ENCODE measurements at places on chromosomes 16 and 17.

- no peak for DNase-seq
These were observed 211.4 kb downstream of the NTN1 start for GRCh38 chr17:9232591-9233270.

DNA sequence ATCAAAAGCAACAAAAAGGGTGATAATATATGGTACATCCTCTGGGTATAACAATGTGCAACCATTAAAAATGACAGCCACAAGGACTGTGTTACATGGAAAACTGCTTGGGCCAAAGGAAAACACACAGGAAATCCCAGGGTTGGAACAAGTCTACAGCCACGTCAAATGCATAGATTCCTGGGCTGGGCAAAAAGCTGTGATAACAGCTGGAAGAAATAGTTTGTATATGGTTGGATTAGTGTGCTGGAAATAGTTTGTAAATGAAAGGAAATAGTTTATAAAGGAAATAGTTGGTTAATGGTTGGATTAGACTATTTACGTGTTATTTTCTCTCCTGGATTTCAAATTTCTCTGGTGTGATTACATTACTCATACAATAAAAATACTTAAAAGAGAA lies 2.6 kb downstream of the HSD17B2 start:
- no peak for DNase-seq

DNA sequence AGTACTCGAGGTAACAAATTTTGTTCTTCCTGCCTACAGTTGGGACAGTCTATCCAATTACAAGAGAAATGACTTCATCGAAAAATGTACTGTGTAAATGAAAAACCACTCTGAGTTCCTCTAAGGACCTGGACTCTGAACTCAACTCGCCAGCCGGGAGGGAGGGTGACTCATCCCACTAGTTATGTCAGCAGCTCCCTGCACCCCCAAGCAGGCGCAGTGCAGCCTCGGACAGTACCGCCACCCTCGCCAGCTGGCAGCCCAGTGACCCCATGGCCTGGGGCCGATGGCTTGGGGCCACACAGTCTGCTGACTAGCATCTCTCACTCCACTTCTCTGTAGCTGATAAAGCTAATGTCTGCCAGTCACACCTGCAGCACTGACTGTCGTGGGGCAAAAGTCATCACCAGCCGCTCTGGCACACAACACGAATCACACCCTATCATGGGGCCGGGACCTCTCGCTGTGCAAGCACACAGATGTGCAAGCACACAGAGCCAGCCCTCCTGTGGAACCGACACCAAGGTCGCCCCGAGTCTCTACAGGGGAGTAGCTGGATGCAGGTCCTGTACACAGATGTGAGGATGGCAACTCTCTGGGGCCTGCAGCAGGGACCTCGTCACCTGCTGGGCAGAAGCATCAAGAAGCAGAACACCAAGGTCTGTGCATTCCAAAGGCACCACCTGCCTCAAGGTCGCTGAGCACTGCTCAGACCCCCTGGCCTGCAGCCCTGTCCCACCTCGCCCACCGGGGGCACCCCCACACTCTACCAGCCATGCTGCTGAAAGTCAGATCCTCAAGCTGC lies 5.7 kb downstream of the CSNK1D start:
- DNase-seq, result no peak

DNA sequence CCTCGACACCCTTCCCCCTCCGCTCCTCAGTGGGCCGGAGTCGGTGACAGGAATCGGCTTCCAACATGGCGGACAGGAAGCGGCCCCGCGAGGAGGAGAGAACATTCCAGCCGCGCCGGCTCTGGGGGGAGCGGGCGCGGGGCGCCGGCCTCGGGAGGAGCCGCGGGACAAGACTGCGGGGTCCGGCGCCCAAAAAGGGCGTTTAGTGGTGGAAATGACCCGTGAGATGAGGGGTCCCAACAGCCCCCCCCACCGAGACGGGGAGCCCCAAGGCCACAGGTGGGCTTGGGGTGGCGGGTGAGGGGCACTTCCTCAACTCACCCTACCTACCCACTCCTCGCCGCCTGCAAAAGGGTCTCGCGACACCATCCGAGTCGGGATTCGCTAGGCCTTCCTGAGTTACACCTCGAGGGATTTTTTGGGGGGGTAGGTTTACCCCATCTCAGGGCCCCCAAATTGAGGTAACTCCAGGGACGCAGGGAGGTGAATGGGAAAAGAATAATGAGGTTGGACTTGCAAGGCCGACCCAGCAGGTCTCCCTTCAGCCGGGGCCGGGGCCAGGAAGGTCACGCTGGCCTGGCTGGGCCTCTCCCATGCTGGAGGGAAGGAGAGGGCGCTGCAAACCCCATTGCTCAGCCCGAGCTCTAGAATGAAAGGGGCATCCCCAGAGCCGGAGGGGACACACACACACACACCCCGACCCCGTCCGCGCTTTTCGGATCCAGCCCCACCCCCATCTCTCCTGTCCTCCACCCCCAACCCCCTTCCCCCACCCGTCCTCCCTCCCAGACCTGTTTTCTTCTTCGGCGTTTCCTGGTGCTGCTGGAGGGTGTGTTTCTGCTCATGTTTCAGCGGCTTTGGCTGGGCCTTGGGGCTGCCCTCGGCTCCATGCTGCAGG lies 707 bp downstream of the NUFIP2 start:
- peak; percentile 40 for DNase-seq

DNA sequence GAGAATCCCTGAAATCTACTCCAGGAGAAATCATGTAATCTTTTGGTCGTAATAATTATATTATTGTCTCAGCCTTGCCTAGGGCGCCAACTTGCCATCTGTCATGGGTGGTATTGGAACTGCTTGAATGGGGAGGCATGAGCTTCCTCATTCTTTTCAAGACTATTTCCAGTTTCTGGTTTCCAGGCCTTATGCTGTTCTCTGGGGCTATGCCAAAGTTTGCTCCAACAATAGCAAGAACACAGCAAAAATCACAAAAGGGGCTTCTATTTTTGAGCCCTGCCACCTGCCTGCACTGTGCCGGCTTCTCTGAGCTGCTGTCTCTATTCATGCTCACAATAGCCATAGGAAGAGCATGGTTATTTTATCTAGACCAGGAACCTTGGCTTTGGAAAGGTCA lies 111.7 kb downstream of the SPECC1 start:
- no peak for DNase-seq

DNA sequence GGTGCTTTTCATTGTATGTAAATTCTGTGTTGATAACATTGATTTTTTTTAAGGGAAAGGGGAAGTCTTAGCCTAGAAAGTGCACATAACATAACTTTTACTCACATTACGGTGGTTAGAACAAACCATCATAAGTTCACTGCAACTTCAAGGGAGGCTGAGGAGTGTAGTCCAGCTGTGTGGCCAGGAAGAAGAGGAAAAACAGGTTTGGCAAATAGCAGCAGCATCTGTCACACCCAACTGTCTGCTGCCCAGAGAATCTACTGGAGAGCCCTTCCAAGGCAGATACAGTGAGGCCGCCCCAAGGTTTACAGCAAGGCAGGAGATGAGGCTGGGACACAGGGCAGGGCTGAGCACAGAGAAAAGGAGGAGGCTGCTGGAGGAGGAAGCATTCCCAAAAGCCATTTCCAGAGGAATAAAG lies 60.6 kb downstream of the AIPL1 start:
- no peak for DNase-seq

- DNase-seq, result no peak
These were observed 236.4 kb upstream of the AXIN2 start for GRCh38 chr17:65797809-65798208.

DNA sequence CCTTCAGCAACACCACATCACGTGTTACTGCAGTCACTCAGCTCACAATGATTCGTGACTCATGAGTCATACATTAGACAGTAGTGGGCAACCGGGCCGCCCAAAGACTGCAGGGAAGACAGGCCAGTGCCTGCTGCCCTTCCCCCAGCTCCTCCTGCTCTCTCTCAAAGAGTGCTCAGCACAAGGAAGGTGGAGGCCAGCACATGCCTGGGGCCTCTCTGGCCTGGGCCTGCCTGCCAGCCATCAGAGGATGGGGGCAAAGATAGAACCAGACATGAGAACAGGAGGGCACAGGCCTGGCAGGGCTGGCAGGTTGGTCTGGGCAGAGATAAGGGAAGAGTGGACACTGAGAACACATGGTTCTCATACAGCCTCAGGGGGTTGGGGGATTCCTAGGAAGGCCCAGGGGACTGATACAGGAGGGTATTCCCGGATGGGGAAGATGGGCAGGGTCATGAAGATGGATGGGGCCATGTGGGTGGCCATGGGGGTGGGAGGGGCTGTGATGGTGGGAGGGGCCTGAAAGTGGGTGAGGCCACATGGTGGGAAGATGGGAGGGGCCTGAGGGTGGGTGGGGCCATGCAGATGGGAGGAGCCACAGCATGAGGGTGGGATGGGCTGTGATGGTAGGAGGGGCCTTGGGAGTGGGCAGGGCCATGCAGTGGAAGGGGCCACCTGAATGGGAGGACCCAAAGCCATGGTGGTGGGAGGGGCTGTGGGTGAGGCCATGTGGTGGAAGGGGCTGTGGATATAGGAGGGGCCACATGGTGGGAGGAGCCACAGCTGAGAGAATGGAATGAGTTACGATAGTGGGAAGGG lies 29.0 kb downstream of the KATNB1 start:
- no peak for DNase-seq

GRCh38 chr16:84964386-84965128 lies 46.8 kb downstream of the ZDHHC7 start:
- DNase-seq, result no peak

- no peak for DNase-seq
These were observed 31.0 kb downstream of the TBX21 start for GRCh38 chr17:47763913-47764582.

DNA sequence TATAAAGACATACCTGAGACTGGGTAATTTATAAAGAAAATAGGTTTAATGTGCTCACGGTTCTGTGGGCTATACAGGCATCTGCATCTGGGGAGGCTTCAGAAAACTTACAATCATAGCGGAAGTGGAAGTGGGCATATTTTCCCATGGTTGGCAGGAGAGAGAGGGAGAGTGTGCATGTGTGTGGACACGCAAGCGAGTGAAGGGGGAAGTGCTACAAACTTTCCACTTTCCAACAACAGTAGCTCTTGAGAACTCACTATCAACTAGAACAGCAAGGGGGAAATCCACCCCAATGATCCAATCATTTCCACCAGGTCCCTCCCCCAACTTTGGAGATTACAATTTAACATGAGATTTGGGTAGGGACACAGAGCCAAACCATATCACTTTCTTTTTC lies 11.1 kb downstream of the TAOK1 start:
- DNase-seq, result no peak

DNA sequence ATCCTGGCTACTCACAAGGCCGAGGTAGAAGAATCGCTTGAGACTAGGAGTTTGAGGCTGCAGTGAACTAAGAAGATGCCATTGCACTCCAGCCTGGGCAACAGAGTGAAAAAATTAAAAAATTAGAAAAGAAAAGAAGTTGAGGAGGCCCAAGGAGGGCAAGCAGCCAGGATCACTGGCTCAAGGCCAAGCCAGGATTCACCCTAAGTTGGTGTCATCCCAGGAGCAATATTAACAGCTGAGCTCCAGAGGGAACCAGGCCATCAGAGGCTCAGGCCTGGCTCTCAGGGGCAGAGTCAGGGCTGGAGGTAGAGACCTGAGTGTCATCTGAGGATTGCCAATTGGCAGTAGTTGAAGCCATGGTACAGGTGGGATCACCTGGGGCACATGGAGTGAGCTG lies 20.7 kb downstream of the DRC3 start:
- DNase-seq, result no peak

DNA sequence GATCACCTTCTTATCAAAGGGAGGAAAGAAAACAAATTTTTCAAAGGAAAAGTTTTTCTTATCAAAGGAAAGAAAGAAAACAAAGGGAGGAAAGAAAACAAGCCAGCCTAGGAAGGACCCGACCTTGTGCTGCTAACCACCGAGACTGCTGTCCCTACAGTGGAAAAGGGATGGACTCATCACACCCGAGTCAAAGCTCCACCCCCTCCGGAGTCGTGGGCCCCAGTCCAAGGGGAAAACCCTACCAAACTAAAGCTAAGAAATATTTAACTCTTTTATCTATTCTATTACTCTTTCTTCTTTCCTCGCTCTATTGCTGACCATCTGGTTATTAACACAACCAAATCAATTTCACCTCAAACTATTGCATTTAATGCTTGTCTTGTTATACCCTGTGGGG lies 6.1 kb upstream of the ENDOV start:
- no peak for DNase-seq

GRCh38 chr17:30576326-30576861 lies 99.2 kb downstream of the GOSR1 start:
- DNase-seq, result no peak

DNA sequence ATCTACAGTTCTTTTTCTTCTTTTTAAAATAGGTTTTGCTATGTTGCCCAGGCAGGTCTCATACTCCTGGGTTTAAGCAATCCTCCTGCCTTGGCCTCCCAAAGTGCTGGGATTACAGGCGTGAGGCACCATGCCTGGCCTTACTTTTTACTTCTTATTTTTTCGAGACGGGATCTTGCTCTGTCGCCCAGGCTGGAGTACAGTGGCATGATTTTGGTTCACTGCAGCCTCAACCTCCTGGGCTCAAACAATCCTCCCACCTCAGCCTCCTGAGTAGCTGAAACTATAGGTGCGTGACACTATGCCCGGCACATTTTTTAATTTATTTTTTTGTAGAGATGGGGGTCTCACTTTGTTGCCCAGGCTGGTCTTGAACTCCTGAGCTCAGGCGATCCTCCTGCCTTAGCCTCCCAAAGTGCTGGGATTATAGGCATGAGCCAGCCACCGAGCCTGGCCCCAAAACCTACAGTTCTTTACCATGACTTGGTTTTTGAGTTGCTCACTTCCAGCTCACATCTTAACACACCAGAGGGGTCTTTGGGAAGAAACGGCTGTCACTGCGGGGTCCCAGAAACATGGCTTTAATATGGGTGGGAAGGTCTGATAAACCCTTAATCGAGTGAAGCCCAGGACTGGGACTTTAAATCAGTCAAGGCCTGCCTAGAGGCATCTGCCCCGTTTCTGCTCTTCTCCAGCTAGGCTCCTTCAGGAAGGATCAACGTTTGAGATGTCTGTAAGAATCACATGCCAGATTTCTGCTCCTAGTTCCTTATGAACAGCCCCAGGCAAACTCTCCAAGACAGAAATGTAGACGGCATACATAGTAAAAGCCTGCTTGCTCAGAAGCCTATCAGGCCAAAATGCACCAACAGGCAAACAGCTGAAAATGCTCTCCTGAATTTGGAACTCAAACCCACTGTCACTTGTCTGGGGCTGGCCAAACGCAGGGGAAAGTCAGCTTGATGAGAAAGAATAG lies 91.7 kb upstream of the TOB1 start:
- DNase-seq, result no peak
